ENCODE measurements at places on chromosomes 6 and 20.

DNA sequence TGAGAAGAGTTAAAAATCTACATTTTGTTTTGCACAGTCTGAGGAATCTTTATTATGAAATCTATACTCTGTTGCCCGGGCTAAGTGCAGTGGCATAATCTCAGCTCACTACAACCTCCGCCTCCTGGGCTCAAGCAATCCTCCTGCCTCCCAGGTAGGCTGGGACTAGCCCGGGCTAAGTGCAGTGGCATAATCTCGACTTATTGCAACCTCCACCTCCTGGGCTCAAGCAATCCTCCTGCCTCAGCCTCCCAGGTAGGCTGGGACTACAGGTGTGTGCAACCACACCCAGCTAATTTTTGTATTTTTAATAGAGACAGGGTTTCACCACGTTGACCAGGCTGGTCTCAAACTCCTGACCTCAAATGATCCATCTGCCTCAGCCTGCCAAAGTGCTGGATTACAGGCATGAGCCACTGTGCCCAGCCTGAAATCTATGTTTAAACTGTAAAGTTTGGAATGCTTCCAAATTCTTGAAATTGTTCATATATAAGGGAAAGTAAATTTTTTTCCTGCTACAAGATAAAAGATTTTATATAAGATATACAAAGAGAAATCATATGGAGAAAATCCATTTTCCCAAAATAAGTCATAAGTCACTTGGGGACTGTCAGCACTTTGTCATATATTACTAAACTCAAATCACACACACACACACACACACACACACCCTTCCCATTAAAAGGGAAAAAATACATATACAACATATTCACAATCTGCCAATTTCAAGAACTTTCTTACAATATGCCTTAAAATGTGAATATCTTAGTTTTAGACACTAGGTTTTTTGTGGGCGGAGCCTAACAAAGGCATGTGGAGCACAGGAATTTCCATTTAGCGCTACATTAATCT lies 19.4 kb downstream of the PTPRK start:
- DNase-seq = no peak

DNA sequence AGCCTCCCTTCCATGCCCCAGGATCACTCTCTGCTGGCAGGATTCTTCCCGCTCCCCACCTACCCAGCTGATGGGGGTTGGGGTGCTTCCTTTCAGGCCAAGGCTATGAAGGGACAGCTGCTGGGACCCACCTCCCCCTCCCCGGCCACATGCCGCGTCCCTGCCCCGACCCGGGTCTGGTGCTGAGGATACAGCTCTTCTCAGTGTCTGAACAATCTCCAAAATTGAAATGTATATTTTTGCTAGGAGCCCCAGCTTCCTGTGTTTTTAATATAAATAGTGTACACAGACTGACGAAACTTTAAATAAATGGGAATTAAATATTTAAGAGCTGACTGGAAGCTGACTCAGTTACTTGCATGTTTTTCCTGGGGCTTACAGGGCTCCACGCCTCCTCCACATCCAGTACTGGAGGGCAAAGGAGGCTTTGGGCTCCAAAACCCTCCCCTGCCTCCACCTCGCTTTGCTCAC lies 24.3 kb upstream of the FANCE start:
- no peak for DNase-seq

DNA sequence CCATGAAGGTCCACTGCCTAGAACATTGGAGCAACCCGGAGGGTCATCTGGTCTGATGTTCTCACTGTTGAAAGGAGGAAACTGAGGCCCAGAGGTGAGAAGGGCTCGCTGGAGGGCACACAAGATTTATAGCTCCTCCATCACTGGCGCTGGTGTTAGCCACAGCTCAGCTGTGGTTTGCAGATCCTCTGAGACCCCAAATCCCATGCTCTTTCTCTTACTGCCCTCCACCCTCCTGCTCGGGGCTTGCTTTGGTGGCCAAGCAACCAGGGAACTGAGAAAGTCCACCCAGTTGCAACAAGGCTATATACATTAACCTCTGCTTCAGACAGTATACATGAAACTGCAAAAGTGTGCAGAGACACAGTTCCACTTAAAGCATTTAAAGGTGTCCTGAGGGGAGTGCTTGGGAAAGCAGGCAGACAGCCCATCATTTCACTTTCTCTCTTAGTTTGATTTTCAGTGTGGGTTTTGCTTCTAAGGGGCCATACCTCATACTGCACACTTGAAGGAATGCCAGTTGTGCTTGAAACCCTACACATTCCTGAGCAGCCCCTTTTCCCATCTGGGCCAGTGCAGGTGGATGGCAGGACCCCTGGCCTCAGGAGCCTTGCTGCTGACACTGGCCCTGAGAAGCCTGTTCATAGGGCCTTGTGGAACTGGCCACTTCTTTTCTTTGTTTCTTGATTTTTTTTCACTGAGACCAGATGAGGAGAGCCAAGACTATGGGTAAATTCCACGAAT lies 347.6 kb downstream of the CDC5L start:
- DNase-seq = no peak

DNA sequence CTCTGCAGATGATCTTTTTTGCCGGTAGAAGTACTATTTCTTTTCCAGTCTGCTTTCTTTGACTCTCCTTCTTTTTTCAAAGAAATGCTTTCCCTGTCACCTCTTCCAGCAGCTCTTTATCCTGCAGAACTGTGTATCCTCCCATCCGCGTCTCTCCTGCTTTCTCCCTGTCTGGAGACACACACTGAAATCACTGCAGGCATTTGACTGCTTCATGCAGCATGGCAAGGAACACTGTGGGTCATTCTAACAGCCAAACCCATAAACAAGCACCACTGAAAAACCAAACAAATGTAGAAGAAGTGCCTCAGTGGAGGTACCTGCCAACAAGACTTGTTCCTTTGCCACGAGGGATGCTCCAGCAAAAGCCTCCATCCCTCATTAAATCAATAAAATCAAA lies 403.7 kb upstream of the CITED2 start:
- peak; percentile 32 for DNase-seq
